ENCODE measurements at places on chromosomes 5 and 9. TPM values are rescaled to one million over a fixed set of nuclear protein-coding genes. Genes with fewer than 3 reads are reported as not detected.

The PLAC8L1 gene
- total RNA-seq = not detected

The LAMC3 gene
- 0.13 TPM for total RNA-seq

The BSPRY gene
- not detected for total RNA-seq

The PCDHGA3 gene
- 0.14 TPM for total RNA-seq

The F2R gene
- total RNA-seq = 13.2 TPM

The TSSK1B gene
- not detected for total RNA-seq

The BAAT gene
- 0.03 TPM for total RNA-seq
